ENCODE measurements at places on chromosomes 13 and 19.

GRCh38 chr13:43145534-43146196, 122.3 kb downstream of the DNAJC15 start:
- DNase-seq, result no peak

- no peak for DNase-seq
Measured at GRCh38 chr19:38265213-38265861, 964 bp downstream of the SPINT2 start.

GRCh38 chr13:24863748-24864540, 100.0 kb downstream of the RNF17 start:
- DNase-seq, result no peak

GRCh38 chr19:3178973-3179738, 587 bp downstream of the S1PR4 start:
- no peak for DNase-seq

DNA sequence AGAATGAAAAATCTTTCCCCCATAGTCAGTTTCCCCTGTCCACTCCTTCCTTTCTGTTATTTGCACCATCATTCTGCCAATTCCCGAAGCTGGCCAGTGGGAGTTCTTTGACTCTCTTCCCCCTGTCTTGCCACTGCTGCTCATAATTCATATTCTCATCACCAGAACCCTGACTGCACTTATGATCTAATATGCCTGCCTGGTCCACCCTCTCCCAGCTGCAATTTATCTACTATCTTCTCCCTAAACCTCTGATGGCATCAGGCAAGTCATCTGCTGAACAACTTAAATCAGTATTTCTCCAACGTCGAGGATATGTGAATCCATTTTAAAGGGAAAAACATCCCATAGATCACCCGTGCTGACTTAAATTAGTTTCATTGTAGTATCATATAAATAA, 458.0 kb upstream of the GPC6 start:
- no peak for DNase-seq

DNA sequence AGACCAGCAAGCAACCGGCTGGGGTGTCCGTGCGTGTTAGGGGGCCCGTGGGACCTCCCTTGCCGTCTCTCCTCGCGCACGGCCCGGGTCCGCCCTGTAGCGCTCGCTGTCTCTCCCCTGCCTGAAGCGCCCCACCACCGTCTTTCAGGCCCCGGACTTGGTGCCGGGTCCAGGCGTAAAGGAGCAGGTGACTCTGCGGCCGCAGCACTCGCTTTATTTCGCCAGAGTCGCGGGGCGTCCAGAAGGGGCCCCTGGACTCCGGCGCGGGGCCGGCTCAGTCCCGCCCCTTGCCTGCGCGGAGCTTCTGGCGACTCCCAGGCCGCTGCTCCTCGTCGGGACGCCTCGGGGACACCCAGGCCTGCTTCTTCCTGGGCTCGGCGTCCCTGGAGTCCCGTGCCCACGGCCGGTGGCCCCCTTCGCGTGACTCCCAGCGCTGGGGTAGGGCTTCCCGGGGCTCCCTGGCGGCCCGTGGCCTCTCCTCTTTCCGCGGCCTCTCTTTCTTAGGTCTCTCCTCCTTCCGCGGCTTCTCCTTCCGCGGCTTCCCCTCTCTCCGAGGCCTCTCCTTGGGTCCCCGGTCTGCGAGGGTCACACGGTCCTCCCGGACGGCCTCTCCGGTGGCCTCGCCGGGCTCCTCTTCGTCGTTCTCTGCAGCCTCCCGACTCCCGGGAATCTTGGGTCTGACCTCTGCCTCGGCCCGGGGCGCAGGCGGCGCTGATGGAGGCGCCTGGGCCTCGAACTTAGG, 3.1 kb downstream of the AMH start:
- no peak for DNase-seq
